Aorta (tissue), 5 donors: ENCODE measurements at places on chromosomes 11 and 22.
A peak's percentile ranks its signal among the peaks of the same experiment; 100 is the strongest.

GRCh38 chr11:128919216-128919615 is 23.5 kb downstream of the TP53AIP1 start:
- DNase-seq = peak; percentile 58

DNA sequence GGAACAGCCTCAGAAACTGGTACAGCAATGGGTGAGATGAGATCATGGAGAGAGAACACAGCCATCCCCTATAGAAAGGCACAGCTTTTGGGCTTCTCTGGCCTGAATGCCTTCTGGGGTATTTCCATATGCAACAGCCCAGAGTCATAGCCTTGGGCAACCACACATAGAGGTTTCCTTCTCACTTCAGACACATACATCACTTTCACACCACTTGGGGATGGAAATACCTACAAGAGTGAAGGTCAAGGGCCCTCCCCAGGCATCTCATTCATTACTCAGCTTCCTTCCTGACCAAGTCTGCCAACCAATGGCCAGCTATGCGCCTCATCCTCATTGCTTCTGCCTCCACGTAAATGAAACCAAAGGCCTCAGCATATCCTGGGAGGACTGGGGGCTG is 17.7 kb upstream of the OLFML1 start:
- DNase-seq = no peak

- no peak for DNase-seq
Measured at GRCh38 chr11:107183953-107184352, 165.7 kb upstream of the GUCY1A2 start.

DNA sequence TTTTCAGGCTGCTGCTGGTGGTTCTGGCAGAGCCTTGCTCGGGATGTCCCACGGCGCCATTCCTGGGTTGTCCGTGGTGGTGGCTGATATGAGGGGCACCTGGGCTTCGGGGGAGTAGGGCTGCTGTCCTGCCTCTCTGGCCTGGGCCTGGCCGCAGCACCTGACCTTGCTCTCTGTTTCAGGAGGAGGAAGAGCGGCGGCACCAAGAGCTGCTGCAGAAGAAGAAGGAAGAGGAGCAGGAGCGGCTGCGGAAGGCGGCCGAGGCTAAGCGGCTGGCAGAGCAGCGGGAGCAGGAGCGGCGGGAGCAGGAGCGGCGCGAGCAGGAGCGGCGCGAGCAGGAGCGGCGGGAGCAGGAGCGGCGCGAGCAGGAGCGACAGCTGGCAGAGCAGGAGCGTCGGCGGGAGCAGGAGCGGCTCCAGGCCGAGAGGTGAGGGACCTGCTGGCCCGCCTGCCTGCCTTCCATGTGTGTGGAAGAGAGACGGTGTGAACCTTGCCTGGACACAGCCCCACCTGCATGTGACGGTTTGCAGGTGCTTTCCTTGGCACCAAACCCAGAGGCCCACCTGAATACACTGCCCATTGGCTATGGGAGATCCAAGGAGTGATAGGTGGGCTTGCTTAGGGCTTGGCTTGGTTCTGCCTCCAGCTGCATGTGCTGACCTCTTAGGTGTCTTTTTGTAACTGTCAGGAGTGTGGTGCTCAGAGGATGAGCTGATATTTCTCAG is 22.8 kb downstream of the INCENP start:
- peak; percentile 65 for DNase-seq

DNA sequence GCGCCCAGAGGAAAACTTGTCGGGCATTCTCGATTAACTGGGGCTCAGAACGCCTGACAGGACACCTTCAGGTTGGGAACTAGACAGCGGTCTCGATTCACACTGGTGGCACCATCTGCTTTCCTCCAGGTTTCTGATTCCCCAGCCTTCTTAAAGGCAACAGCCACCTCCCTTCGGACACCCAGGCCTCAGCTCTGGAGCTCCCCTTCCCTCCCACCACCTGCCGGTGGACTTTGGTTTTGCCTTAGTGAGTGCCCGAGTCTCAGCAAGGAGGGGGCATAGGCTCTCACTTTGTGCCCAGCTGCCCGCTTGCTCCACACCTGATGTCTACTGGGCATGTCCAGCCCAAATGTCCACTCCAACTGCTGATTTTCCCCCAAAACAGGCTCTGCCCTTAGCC is 110.4 kb upstream of the PARVA start:
- DNase-seq = no peak

- no peak for DNase-seq
Measured at GRCh38 chr11:115385226-115385625, 119.0 kb downstream of the CADM1 start.

DNA sequence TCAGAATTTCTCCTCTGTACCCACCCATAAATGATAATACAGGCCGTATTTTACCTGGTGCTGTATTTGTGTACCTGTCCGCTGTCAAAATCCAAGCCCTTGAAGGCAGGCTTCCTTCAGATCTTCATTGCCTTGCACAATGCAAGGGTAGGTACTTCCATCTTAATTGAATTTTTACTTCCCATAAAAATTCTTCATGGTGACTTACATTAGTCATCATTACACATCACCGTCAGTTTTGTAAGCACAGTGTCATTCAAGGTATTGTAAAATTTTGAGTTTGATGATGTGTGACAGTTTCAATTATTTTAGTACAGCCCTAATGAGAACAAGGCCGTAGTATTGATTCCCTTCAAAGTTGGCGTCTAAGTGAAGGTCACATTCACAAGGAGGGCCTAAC is 770 bp upstream of the TSG101 start:
- DNase-seq = no peak

DNA sequence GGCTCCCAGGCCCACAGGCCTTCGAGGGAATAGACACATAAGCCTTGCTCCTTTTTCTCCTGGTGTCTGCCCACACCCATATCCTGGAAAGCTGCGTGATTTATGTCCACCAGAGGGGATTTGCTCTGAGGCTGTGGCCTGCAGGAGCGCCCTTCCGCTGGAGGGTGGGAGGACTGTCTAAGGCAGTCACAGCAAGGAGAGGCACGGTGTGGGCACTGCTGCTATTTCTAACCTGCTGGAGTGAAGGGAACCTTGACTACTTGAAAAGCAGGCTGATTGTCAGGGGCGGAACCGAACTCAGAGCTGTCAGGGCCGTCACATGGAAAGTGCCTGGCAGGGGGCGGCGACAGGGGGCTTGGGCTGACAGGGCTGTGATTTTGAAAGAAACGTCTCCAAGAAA is 3.7 kb downstream of the UPB1 start:
- no peak for DNase-seq

GRCh38 chr22:30265823-30266444 is 717 bp downstream of the OSM start:
- DNase-seq = no peak
